ENCODE measurements at places on chromosomes 7 and 10. TPM values are rescaled to one million over a fixed set of nuclear protein-coding genes. Genes with fewer than 3 reads are reported as not detected.

The CARD11 gene
- total RNA-seq = under 0.01 TPM

The ABCB4 gene
- total RNA-seq = under 0.01 TPM

The TMEM196 gene
- total RNA-seq = not detected

The VAX1 gene
- total RNA-seq = not detected

The LLCFC1 gene
- total RNA-seq = not detected

The TAC1 gene
- not detected for total RNA-seq

The MEST gene
- 606 TPM for total RNA-seq

The OGA gene
- total RNA-seq = 93.1 TPM

The PRPS1L1 gene
- total RNA-seq = not detected

The CLEC2L gene
- total RNA-seq = not detected

The SFTPA2 gene
- not detected for total RNA-seq

The IMMP2L gene
- total RNA-seq = 7.1 TPM

The BMPR1A gene
- 54.4 TPM for total RNA-seq

The POLR2J3 gene
- total RNA-seq = 33.2 TPM

The KLLN gene
- 0.86 TPM for total RNA-seq

The EPO gene
- total RNA-seq = not detected

The STEAP1 gene
- 21.6 TPM for total RNA-seq

The CHAT gene
- total RNA-seq = not detected

The CYP26A1 gene
- under 0.01 TPM for total RNA-seq

The SORCS1 gene
- not detected for total RNA-seq

The TUBB8 gene
- not detected for total RNA-seq

The CASP7 gene
- 35.4 TPM for total RNA-seq

The RBAK gene
- 12.1 TPM for total RNA-seq

The IL6 gene
- total RNA-seq = 19.6 TPM

The ADAM8 gene
- total RNA-seq = 7.8 TPM

The HOXA3 gene
- total RNA-seq = 11.7 TPM

The PGAM2 gene
- under 0.01 TPM for total RNA-seq

The TCAF2 gene
- 0.64 TPM for total RNA-seq

The FAM107B gene
- total RNA-seq = 19.0 TPM

The ANXA8L1 gene
- total RNA-seq = 9.0 TPM

The UNCX gene
- total RNA-seq = not detected

The AOAH gene
- total RNA-seq = not detected

The HOXA7 gene
- 2.2 TPM for total RNA-seq

The CYP26C1 gene
- total RNA-seq = not detected

The NEURL1 gene
- total RNA-seq = under 0.01 TPM

The IKZF1 gene
- total RNA-seq = not detected

The CAV2 gene
- total RNA-seq = 224 TPM

The FAM25G gene
- total RNA-seq = not detected

The FKBP6 gene
- total RNA-seq = not detected

The LRRC18 gene
- total RNA-seq = not detected

The AGR2 gene
- total RNA-seq = not detected

The OR9A2 gene
- not detected for total RNA-seq

The C10orf90 gene
- not detected for total RNA-seq

The ZNF467 gene
- 1.3 TPM for total RNA-seq

The TMEM184A gene
- 0.64 TPM for total RNA-seq

The VENTX gene
- not detected for total RNA-seq

The GGCT gene
- total RNA-seq = 18.1 TPM

The PAX4 gene
- total RNA-seq = not detected

The MMD2 gene
- total RNA-seq = not detected

The CNPY1 gene
- not detected for total RNA-seq

All from fibroblast of villous mesenchyme (primary cell).